Effector memory CD8-positive, alpha-beta T cell (primary cell): ENCODE measurements at places on chromosomes 16 and 17.

GRCh38 chr16:57955572-57956188 is 15.2 kb downstream of the CNGB1 start:
- H3K27ac ChIP-seq = no peak overlapping the region
- H3K27me3 ChIP-seq = peaks cover 30% of the 10 kb centered on the region
- H3K4me1 ChIP-seq = no peaks in the 10 kb centered on the region
- no peaks in the 10 kb centered on the region for H3K36me3 ChIP-seq
- DNase-seq = no peak

GRCh38 chr16:75011634-75012307 is 12.9 kb downstream of the ZNRF1 start:
- DNase-seq = no peak
- no peaks in the 10 kb centered on the region for H3K27me3 ChIP-seq
- H3K36me3 ChIP-seq = no peaks in the 10 kb centered on the region
- H3K27ac ChIP-seq = peak overlapping the region; percentile 30
- peak overlapping the region; percentile 73 for H3K4me3 ChIP-seq

GRCh38 chr17:76718516-76718915 is 7.8 kb upstream of the MXRA7 start:
- H3K27ac ChIP-seq = no peak overlapping the region
- H3K36me3 ChIP-seq = peaks cover 92% of the 10 kb centered on the region
- no peaks in the 10 kb centered on the region for H3K27me3 ChIP-seq
- peaks cover 34% of the 10 kb centered on the region for H3K4me1 ChIP-seq
- no peak for DNase-seq

DNA sequence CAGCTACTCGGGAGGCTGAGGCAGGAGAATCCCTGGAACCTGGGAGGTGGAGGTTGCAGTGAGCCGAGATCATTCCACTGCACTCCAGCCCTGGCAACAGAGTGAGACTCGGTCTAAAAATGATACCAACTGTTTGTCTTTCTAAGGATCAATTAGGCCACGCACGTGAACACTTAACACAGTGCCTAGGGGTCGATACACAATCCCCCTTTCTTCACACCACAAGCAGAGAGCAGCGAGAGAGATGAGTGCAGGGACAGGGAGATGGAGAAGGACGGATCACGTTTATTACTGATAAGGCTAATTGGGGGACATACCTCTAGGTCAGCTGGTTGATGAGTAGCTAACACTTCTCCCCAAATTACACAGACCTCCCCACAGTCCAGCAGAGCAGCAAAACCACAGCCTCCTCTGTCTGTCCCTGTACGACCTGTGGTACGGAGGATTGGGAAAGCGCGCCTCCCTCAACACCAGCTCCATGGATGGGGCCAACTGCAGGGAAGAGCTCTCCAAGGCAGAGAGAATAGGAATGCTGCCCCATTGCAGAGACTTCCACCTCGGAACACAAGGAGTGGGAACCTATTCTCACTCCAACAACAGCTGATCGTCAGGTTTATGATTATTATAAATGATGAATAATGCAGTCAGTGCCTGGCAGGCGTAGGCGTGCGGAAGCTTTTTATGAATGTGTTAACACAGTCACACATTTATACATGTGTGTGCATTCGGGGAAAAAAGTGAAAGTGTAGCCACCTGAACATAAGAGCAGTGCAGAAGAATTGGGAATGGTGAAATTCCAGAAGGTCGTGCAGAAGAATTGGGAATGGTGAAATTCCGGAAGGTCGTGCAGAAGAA is 155.1 kb downstream of the C16orf95 start:
- DNase-seq = no peak
- peak overlapping the region; percentile 52 for H3K4me3 ChIP-seq
- H3K27ac ChIP-seq = peak overlapping the region; percentile 86
- peaks cover 4% of the 10 kb centered on the region for H3K36me3 ChIP-seq

DNA sequence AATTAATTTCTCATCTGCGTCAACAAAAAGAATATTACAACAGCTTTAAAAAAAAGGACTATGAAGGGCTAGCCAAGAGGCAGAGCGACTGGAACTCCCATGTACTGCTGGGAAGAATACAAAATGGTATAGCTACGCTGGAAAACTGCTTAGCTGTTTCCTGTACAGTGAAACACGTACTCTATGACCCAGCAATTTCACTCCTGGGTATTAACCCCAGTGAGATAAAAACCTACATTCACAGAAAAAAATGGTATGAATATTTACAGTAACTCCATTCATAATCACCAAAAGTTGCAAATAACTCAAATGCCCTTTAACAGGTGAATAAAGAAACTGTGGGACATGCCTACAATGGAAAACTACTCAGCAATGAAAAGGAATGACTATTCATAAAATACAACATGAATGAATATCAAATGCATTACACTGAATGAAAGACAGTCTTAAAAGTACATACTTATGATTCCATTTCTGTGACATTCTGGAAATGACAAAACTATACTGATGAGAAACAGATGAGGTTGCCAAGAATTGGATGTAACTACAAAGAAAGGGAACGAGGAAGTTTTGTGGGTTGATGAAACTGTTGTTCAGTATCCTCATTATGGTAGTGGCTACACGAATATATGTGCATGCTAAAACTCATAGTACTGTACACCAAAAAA is 27.6 kb downstream of the CMTM4 start:
- H3K36me3 ChIP-seq = no peaks in the 10 kb centered on the region
- no peak overlapping the region for H3K27ac ChIP-seq
- H3K27me3 ChIP-seq = no peaks in the 10 kb centered on the region
- no peaks in the 10 kb centered on the region for H3K4me1 ChIP-seq

GRCh38 chr17:36943250-36944191 is 5.2 kb upstream of the AATF start:
- H3K27me3 ChIP-seq = peaks cover 73% of the 10 kb centered on the region
- no peak for DNase-seq
- H3K4me1 ChIP-seq = peaks cover 19% of the 10 kb centered on the region

GRCh38 chr16:27303256-27304100 is 10.3 kb upstream of the IL4R start:
- H3K4me3 ChIP-seq = no peak overlapping the region
- no peak overlapping the region for H3K27ac ChIP-seq
- no peaks in the 10 kb centered on the region for H3K27me3 ChIP-seq
- peaks cover 7% of the 10 kb centered on the region for H3K4me1 ChIP-seq

- no peak overlapping the region for H3K4me3 ChIP-seq
- no peaks in the 10 kb centered on the region for H3K36me3 ChIP-seq
- H3K4me1 ChIP-seq = peaks cover 34% of the 10 kb centered on the region
These were observed 60.6 kb downstream of the CDYL2 start for GRCh38 chr16:80743772-80744171.

DNA sequence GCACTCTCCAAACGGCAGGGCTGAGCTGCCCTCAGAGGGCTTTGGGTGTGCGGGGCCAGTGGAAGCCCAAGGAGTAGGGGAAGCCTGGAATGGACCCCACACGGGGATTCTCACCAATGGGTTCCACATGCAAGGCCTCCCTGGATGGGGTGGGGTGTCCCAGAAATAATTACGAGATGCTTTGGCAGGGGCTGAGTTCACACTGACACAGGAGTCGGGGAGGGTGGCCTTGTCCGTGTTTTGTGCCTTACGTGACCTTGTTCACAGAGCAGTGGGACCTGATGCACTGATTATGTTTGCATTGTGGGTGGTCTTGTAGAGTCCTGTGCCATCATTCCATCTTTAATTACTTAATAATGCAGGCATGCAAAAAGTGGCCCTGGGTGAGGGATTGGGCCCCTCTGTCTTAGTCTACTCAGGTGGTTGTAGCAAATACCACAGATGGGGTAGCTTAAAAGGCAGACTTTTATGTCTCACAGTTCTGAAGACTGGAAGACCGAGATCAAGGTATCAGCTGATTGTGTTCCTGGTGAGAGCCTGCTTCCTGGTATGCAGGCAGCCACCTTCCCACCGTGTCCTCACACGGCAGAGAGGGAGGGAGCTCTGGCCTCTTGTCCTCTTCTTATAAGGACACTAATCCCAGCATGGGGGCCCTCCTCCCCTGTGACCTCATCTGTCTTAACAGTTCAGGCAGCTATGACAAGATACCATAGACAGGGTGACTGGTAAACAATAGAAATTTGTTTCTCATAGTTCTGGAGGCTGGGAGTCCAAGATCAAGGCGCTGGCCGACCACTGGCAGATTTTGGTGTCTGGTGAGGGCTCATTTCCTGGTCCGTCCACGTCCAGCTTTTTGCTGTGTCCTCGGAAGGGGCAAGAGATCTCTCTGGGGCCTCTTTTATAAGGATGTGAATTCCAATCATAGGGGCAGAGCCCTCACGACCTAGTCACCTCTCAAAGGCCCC is 239.4 kb downstream of the IRF8 start:
- H3K27me3 ChIP-seq = peaks cover 50% of the 10 kb centered on the region

DNA sequence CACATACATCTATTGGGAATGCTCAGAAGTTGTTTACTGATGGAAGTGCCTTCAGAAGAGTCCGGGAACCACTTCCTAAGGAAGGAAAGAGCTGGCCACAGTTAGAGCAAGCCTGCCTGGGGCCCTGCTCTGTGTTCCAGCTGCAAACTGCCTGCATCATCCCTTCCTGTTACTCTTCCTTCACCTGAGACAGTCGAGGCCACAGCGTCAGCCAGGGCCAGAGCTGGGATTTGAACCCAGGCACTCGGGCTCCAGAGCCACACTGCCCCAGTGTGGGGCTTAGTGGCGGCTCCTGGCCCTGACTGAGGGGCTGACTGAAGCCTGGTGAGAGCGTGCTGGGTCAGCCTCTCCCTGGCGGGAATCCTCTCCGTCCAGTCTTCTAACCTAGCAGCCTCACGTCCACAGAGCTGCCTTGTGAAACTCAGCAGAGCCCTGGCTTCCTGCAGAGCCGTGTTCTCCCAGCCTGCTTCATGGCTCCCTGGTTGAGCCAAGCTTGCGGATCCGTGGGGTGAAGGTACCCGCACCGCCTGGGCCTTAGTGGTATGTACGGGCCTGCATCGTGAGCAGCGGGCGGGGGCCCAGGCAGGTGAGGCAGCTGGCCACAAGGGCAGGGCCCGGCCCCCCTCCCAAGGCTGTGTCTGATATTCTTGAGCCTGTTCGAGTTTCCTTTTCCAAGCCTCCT is 4.6 kb upstream of the C17orf99 start:
- H3K36me3 ChIP-seq = peaks cover 38% of the 10 kb centered on the region
- H3K27me3 ChIP-seq = no peaks in the 10 kb centered on the region
- peaks cover 46% of the 10 kb centered on the region for H3K4me1 ChIP-seq
- no peak for DNase-seq
- no peak overlapping the region for H3K4me3 ChIP-seq

DNA sequence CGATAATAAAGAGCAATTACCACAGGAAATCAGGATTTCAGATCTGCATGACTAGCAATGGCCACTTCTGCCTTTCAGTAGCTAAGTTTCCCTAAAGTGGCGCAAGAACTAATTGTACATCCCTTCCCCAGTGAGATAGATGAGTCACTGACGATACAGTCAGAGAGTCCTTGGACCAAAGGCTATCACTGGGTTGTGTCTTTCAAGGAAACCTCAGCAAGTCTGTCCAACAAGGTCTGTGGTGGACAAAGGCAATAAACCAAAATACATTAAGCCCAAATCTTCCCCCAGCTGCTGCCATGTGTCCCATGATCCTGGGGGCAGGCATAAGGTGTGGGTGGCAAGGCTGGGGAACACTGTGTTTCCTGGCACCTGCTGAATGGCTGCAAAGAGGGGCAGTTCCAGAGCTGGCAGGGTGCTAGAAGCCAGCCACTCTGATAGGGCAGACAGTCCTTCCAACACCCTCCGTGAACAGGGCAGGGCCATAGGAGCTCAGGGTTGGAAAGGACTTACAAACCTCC is 20.5 kb upstream of the MTMR4 start:
- H3K4me1 ChIP-seq = no peaks in the 10 kb centered on the region
- no peak overlapping the region for H3K27ac ChIP-seq
- H3K36me3 ChIP-seq = no peaks in the 10 kb centered on the region
- DNase-seq = no peak
- H3K27me3 ChIP-seq = peaks cover 59% of the 10 kb centered on the region
- H3K4me3 ChIP-seq = no peak overlapping the region
